Mesenteric fat pad (tissue), 1 donor: ENCODE measurements at places on chromosomes 1 and 21. TPM values are rescaled to one million over a fixed set of nuclear protein-coding genes. Genes with fewer than 3 reads are reported as not detected.
A peak's percentile ranks its signal among the peaks of the same experiment; 100 is the strongest.

The DCAF8 gene
- total RNA-seq: 127 TPM

The CD244 gene
- 0.39 TPM for total RNA-seq

The EFNA3 gene
- 0.58 TPM for total RNA-seq

The RBP7 gene
- total RNA-seq: 267 TPM

DNA sequence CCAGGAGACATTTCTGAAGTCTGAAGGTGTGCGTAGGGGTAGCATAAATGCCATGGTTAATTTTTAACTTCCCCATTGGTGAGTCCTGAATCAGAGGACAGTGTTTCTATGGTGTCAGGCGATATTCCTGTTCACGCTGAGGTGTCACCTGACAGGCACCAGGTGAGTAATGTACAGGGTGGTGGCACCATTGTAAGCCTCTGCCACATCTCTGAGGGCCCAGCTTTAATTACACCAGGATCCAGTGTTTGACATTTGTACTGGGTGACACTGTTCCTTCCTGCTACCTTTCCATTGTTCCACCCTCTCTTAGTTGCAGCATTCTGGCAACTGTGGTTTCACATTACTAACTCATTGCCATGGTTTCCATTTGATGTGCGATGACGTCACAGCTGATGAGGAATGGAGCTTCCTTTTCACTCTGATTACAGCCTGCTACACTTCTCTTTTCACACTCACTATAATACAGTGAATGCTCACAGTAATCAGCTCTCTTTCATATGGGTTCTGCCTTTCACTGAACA lies 40.6 kb upstream of the MARK1 start:
- no peak for DNase-seq

GRCh38 chr1:19416921-19417470 lies 68.3 kb downstream of the CAPZB start:
- DNase-seq: no peak

DNA sequence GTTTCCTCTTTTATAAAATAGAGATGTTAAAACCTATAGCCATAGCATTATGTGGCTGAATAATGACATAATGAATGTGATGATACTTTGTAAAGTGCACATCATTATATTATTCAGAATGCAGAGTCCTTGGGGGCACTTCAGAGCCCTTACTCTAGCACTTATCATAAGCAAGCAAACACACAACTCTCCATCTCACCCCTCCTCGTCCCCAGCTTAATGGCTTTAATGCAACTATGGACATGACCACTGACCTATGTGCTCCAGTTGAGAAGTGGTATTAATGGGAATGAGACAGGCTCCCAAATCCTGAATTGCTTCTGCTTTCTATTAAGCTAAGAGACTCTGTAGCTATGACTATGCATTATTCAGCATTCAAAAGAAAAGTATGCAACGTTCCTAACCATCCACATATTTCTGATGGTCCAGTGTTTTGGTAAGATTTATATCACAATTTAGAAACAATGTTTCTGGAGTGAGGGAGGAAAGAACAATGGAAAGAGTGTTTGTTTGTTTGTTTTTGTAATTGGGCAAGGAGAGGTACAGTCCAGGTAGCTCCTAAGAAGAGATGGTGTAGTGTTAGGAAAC lies 194.0 kb upstream of the PLXNA2 start:
- DNase-seq: no peak

DNA sequence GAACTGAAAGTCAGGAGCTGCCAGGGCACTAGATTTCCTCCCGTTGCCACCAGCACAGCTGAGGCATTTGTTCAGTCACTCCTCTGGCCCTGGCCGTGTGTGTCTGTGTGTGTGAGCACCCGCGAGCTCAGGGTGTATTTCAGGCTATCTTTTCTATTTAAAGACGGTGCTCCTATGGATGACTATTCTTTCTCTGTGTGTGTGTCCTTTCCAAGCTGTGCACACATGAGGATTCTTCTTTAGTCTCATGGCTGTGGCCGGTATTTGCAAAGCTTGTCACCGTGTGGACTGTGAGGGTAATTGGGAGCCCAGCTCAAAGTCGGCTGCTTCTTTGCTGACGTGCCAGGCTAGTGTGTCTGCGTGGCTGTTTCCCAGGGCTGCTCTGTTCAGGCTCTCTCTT lies 3.0 kb upstream of the KCND3 start:
- no peak for DNase-seq

- DNase-seq: no peak
These were observed 45.3 kb upstream of the COL18A1 start for GRCh38 chr21:45359451-45360217.

DNA sequence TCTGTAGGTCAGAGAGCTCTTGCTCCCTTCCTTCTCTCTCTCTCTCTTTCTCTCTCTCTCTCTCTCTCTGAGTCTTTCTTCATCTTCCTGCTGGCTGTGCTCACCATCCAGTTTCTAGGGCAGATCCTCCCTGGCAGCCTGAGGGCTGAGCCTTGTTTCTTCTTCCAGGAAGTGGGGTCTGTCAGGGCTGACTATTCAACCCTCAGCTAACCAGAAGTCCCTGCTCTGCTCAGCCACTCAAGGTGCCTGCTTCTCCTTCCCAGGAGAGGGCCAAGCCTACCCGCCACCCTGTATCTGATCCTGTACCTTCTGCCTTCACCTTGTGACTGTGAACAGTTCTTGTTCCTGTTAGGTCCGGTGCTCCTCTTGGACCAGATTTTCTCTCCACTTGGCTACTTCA lies 107.6 kb upstream of the ETV3 start:
- DNase-seq: no peak

- no peak for DNase-seq
These were observed 418.7 kb upstream of the VAMP3 start for GRCh38 chr1:7352364-7352763.

DNA sequence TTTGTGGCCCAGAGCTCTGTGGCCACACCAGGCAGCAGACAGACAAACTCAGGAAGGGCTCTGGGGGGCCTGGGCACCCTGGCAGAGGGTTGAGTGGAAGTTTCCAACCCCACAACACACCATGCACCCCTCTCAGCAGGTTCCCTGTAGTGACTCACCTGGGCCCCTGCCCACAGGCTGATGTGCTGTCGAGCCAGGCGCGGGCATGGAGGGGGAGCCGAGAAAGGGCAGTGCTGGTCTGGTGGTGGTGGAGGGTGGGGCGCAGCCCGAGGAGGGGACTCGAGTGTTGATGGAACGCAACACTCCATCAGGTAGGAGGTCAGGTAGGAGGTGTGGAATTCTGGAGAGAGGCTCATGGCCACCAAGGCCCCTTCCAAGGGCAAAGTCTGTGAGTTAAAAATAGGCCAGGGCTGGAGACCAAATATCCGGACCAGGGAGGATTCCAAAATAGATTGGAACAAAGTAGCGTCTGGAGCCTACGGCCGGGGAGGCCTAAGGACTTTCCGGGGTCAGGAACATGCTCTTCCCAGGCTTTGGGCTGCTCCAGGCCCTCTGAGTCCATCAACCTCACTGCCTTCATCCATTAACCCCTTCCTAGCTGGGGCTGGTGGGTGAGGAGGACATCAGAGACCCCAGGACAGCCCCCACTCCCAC lies 191.5 kb upstream of the AJAP1 start:
- DNase-seq: peak; percentile 83
